ENCODE measurements at places on chromosomes 6 and 20.

DNA sequence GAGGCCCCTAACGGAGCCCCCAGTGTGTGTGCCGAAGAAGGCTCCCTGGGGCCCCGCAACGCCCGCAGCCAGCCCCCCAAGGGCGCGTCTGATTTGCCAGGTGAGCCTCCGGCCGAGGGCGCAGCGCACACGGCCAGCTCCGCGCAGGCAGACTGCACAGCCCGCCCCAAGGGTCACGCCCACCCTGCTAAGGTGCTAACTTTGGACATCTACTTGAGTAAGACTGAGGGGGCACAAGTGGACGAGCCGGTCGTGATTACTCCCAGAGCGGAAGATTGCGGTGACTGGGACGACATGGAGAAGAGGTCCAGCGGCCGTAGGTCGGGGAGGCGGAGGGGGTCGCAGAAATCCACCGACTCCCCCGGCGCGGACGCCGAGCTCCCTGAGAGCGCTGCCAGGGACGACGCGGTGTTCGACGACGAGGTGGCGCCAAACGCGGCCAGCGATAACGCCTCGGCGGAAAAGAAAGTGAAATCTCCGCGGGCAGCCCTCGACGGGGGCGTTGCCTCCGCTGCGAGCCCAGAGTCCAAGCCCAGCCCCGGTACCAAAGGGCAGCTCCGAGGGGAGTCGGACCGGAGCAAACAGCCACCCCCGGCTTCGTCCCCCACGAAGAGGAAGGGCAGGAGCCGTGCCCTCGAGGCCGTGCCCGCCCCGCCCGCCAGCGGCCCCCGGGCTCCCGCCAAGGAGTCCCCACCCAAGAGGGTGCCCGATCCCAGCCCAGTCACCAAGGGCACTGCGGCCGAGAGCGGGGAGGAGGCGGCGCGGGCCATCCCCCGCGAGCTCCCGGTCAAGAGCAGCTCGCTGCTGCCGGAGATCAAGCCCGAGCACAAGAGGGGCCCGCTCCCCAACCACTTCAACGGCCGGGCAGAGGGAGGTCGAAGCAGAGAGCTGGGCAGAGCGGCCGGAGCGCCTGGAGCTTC lies 117.0 kb downstream of the RTN4IP1 start:
- DNase-seq: peak; percentile 73

DNA sequence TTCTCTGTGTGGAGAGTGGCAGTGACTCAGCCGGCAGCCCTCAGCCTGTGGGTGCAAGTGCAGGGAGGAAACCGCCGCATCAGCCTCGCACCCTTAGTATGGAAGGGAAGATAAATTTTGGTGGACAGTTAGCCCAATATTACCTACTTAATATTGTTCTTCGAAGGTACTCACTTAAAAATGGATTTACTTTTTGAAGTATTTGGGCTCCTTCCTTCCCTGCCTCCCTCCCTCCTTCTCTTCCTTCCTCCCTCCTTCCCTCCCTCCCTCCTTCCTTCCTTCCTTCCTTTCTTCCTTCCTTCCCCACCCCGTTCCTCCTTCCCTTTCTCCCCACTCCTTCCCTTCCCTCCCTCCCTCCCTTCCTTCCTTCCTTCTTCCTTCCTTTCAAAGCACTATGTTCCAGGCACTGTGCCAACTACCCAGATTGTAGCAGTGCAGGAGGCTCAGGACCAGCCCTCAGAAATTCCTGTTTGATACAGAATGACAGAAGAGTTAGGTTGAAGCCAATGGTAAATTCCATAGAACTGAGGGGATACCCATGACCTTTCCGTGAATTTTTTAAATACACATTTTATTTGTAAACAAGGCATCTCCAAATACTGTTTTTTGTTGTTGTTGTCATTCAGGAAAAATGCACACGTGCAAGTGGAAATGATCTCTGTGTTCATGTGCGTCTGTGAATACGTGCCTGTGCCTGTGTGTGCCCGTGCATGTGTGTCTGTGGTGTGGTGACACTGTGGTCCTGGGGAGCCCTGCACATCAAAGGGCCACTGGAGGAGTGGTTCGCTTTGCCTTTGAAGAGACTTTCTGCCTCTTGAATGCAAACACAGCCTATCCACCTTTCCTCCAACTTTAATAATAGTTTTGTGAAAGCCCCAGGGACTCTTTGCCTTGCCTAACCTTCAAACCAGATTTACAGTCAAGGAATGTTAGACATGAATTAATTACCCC lies 141.7 kb downstream of the EDN3 start:
- DNase-seq: no peak

DNA sequence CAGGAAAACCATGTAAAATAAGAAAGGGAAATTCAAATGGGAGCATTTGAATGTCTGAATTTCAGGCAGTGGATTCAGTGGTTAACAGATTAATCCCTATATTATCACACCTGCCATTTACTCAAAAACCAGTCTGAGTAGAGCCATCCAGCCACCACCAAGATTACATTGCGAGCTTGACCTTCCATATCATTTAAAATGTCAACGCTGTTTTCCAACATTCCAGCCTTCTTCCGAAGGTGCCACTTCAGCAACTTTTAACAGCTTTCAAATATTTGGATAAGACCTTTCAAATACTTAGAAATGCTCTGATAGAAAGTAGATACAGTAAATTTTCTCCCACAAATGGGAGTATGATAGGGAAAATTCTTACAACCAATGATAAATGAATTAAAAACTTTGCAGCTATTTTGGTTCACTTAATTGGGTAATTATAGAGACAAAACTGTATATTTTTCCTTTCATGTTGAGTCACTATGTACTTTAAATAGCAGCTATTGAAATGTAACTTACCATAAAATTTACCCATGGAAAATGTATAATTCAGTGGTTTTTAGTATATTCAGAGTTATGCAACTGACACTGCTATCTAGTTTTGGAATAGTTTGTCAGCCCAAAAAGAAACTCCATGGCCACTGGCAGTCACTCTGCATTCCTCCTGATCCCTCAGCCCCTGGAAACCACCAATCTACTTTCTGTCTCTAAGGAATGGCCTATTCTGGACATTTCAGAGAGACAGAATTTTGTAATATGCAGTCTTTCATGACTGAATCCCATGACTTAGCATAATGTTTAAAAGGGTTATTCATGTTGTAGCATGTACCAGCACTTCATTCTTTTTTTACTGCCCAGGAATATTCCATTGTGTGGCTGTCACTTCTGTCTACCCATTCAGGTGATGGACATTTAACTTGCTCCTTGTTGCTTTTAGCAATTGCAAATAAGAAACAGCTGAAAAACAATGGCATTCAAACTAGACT lies 21.5 kb downstream of the EZR start:
- no peak for DNase-seq

GRCh38 chr20:34553366-34553867 lies 5.1 kb upstream of the MAP1LC3A start:
- DNase-seq: no peak

- no peak for DNase-seq
Observed at GRCh38 chr6:13470238-13471140, 16.9 kb downstream of the GFOD1 start.

GRCh38 chr6:73204252-73204651 lies 21.0 kb downstream of the KHDC1L start:
- no peak for DNase-seq

GRCh38 chr20:47735412-47736400 lies 49.6 kb downstream of the SULF2 start:
- DNase-seq: peak; percentile 48

- no peak for DNase-seq
Observed at GRCh38 chr6:149278997-149279396, 38.5 kb upstream of the TAB2 start.

DNA sequence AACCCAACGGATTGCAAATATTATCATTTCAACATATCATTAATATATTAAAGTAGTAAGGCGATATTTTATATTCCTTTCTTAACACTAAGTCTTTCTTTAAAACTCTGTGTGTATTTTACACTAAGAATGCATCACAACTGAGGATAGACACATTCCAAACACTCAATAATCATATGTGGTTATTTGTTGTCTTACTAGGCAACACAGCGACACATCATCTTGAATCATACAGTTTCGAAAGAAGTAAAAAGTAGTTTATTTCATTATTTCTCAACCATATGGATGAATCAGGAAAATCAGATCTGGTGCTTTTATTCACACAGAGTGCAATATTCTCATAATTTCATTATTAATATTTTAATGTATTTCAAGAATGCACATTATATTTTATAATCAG lies 662.4 kb downstream of the EPHA7 start:
- DNase-seq: no peak

DNA sequence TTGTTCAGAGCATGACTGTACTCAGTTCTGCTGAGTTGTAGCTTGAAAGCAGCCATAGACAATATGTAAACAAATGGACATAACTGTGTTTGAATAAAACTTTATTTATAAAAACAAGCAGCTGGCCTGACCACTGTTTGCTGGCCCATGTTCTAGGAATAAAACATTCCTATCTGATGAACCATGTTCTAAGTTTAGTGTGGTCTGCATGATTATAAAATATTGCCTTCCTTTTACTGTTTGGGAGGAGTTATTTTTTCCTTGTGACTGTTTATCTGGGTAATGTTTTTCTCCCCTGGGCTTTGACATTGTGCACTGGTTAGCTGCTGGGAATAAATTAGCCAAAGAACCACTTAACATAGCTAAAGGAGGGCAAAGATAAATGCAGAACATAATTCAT lies 55.1 kb downstream of the CDS2 start:
- no peak for DNase-seq

GRCh38 chr6:100883347-100883746 lies 2.2 kb upstream of the ASCC3 start:
- DNase-seq: no peak

- no peak for DNase-seq
Observed at GRCh38 chr6:162056745-162057144, 670.8 kb downstream of the PRKN start.

- peak; percentile 38 for DNase-seq
Observed at GRCh38 chr6:139135578-139136545, 982 bp downstream of the HECA start.
